ENCODE measurements at places on chromosomes 11 and 22. TPM values are rescaled to one million over a fixed set of nuclear protein-coding genes. Genes with fewer than 3 reads are reported as not detected.

- peak; percentile 82 for DNase-seq
These were observed 14.0 kb downstream of the PSMD13 start for GRCh38 chr11:250740-251299.

DNA sequence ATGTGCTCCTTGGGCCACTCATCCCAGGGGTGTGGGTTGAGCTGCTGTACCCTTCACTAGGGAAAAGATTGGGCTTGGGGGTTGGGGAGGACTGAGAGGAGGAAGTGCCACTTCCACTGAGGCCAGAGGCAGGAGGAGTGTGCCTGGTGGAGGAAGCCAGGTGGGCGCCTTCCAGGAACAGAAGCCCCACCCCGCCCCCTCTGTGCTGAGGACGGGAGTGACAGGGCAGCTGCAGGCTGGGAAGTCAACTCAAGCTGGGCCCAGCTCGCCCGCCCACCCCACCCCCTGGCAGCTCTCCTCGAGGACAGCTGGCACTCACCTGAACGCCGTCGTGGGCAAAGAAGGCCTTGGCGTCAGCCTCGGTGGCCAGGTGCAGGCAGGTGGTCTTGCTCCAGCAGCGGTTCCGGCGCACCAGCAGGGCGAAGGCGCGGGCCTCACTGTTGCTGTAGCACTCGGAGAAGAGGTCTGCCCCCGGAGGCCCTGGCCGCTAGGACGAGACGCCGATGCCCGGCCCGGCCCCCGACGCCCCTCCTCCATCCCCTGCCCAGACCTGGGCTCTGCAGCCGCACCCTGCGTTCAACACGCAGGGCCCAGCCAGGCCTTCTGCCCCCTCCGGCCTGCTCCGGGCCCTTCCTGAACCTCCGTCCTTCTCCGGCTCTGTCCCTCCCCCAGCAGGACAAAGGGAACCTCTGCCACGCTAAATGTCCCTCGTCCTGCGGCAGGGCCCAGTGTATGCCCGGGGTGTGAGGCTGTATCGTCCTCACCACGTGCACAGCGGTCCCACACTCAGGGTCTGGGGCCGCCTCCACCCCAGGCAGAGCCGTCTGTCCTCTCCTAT, 13.4 kb downstream of the TSSC4 start:
- no peak for DNase-seq

DNA sequence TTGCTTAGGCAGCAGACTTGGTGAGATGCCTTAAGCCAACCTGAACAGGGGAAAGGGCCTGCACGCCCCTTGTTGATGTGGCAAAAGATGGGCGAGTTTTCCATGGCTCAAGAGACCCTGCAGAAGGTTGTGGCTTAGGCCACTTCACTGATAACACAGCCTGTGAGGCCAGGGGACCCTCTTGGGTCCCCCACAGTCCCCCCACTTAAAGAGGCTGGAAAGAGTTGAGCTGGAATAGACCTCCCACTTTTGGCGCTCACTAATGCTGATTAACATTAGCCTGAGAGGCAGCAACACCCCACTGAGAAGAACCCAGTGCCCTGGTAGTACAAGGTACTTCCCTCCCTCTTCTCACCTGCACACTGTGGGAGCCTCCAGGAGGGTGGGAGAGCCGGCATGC, 107.5 kb downstream of the TRIM29 start:
- DNase-seq, result no peak

GRCh38 chr22:41713004-41713403, 13.7 kb downstream of the MEI1 start:
- no peak for DNase-seq

- DNase-seq, result no peak
These were observed 3.1 kb upstream of the PTGDR2 start for GRCh38 chr11:60858731-60859464.

- no peak for DNase-seq
These were observed 37.7 kb downstream of the SGSM3 start for GRCh38 chr22:40407831-40408717.

DNA sequence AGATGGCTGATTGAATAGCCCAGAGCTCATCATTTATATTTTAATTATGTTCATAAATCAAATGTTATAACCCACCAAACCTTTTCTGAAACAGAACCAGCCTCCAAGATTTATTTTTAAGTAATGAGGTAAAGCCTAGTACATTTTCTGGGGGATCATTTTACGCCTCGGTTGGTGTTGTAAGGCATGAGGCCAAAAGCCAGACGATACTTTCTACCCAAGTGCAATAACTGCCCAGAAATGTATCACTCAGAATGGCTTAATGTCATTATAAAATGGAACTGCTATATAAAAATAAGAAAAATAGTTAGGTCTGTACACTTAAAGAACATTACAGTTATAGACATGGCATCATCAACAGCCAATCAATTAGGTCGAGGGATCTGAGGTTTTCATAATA, 283.3 kb downstream of the CADM1 start:
- DNase-seq, result no peak

- DNase-seq, result no peak
These were observed 12.4 kb downstream of the THAP12 start for GRCh38 chr11:76368490-76368889.

GRCh38 chr11:2207773-2208621, 36.4 kb upstream of the TH start:
- peak; percentile 1 for DNase-seq

DNA sequence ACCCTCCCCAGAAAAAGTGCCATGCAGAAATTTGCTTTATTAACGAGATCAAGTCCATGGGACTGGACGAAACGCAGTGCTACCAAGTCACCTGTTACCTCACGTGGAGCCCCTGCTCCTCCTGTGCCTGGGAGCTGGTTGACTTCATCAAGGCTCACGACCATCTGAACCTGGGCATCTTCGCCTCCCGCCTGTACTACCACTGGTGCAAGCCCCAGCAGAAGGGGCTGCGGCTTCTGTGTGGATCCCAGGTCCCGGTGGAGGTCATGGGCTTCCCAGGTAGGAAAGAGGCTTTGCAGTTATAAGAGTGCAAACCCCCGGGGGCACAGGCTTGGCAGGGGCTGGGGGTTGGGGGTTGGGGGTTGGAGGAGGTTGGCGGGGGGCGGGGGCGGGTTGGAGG, 4.2 kb downstream of the APOBEC3H start:
- DNase-seq, result no peak

- no peak for DNase-seq
These were observed 17.5 kb downstream of the JAM3 start for GRCh38 chr11:134086376-134086775.

- DNase-seq, result no peak
These were observed 564.5 kb upstream of the ISX start for GRCh38 chr22:34501366-34501965.

DNA sequence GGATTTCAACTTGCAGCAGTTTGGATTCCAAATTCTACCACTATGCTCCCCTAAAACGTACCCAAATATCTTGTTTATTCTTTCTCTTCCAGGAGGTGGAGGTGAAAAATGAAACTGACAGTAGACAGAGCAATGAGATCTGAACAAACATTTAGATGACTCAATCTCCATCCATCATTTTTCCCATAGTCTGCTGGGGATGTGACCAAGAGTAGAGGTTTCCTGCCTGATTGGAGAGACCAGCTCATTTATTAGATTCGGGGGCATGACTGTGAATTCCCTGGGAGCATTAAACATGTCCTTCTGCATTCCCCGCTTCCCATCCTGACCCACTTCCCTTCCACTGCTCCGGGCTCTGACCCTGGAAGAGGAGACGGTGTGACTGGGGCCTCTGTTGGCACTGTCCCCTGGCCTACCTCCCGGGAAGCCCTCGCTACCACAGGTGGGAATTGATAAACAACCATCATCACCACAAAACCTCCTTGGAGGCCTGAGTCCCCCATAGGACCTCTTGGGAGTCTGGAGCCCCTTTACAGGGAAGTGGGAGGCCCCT, 20.3 kb downstream of the DKK3 start:
- DNase-seq, result no peak

- DNase-seq, result no peak
These were observed 85.1 kb upstream of the BLID start for GRCh38 chr11:122201106-122201505.

GRCh38 chr11:16421826-16422225, 65.5 kb upstream of the SOX6 start:
- DNase-seq, result no peak

DNA sequence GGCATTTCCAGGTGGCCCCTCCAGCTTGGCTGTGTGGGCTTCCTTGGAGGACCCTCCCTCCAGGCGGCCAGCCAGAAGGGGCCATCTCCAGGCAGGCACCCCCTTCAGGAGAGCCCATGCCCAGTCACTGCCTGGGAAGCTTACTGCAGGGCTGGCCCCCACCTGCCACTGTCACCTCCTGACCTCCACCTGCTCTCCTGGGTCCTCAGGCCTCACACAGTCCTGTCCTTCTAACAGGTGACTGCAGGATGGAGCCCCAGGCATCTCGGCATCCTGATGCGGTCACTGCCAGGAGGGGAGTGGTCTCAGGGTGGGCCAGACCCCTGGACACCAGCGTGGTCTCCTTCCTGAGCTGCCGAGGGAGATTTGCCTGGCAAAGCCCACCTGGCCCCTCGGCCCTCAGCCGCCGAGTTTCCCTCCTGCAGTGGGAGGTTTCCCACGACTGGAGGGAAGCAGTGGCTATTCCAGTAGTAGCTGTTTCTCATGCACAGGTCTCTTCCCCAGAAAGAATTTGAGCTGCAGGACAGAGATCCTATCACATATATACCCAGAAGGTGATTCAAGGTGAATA, 13.0 kb downstream of the TBX1 start:
- DNase-seq, result no peak

DNA sequence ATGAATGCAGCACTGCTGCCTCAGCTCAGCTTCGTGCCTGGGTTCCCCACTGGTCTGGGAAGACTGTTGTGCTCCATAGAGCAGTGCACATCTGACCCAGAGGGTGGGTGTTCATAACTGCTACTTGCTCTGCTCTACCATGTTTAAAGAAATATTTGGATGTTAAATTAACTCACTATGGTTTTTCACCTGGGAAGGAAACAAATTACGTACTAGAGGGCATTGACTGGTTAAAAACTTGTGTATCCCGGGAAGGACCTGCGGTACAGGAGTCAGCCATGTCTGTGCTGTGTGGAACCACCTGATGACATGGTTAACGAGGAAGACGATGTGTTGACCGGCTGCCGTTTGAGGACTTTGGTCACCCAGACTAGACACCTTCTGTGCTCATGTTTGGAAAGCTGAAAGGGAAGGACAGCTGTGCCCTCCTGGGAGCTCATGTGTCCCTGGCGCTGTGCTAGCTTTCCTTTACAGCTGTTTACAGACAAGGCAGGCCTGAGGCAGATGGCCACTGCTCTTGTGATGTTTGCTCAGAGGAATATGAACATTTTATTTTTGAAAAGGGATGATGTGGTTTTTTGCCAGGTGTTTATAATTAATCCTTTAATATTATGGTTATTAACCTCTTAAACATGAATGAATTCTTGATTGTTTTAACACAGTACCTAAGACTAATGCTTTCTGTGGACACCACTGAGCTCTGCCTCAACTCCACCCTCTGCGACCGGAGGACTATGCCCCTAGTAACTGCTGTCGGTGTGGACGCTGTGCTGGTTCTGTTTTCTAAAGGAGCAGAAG, 14.3 kb upstream of the AIFM3 start:
- DNase-seq, result no peak

- DNase-seq, result no peak
These were observed 2.0 kb upstream of the OR9I1 start for GRCh38 chr11:58127350-58127749.

GRCh38 chr22:29082826-29083545, 10.2 kb downstream of the KREMEN1 start:
- DNase-seq, result no peak

- DNase-seq, result no peak
These were observed 1.8 kb upstream of the TIGD3 start for GRCh38 chr11:65352783-65353182.

DNA sequence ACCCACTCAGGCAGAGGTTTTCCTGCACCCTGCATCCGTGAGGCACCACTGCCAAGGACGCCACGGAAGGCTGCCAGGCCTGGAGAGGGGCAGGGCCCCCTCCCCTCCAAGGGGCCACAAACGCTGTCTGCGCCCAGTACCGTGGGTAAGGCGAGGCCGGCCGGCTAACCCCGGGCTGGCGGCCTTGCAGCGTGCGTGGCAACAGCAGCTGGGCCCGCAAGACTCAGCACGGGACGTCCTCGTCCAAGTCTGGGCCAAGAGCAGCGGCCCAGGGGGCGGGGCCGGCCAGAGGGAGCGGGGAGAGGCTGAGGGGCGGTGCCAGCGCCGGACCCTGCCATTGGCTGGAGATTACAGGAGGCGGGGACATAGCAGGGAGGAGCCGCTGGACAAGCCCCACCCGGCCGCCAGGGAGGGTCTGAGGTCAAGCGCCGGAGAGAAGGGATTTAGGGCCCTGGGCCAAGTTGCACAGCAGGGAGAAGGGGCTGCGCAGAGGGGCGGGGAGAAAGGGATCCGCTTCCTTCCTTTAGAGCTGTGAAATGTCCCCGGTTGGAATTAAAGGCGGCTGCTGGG, 16.0 kb downstream of the SLC43A1 start:
- DNase-seq, result peak; percentile 94

- no peak for DNase-seq
These were observed 3.9 kb upstream of the EHF start for GRCh38 chr11:34616830-34617504.

- DNase-seq, result no peak
These were observed 13.0 kb upstream of the BID start for GRCh38 chr22:17787241-17787640.

DNA sequence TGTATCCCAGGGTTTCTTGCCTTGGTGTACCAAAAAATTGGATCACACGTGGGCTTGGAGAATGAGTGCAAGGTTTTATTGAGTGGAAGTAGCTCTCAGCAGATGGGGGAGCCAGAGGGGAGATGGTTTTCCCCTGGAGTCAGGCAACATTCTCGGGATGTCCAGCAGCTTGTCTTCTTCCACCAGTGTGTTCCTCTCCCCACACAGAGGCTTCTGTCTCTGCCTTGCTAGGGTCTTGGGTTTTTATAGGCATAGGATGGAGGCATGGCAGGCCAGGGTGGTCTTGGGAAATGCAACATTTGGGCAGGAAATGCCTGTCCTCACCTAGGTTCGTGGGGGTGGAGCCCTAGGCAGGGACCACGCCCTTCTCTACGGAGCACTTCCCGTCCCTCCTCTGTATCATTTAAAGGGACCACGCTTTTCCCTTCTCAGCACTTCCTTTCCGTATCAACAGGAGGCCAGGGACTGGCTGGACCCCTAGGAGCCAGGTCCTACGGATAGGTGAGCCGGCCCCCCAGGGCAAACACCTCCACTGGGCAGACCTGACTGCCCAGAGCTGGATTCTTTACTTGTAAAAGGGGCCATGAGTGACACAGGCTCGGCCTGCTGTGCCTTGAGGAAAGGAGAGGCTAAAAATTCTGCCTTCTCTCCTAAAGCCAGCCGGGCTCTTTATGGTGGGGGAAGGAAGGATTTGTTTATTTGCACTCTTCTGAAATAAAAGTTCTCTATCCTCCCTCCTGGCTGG, 55.3 kb upstream of the CCDC188 start:
- no peak for DNase-seq

GRCh38 chr11:108501396-108501795, 3.2 kb upstream of the POGLUT3 start:
- DNase-seq, result no peak

GRCh38 chr11:34140149-34140548, 34.7 kb downstream of the NAT10 start:
- DNase-seq, result no peak

MMP13 gene
- not detected for total RNA-seq

OR2AT4 gene
- 0.08 TPM for total RNA-seq

PGA5 gene
- total RNA-seq, result 1.2 TPM

CBX7 gene
- 3.5 TPM for total RNA-seq

ANKK1 gene
- 0.18 TPM for total RNA-seq

SMIM35 gene
- total RNA-seq, result not detected

APOBEC3A gene
- not detected for total RNA-seq

IRF7 gene
- total RNA-seq, result 11.6 TPM

LRRC32 gene
- 22.0 TPM for total RNA-seq

CELSR1 gene
- total RNA-seq, result 7.7 TPM

SMC1B gene
- not detected for total RNA-seq

SYT12 gene
- total RNA-seq, result 0.82 TPM

DRD2 gene
- total RNA-seq, result 1.3 TPM

HEPN1 gene
- not detected for total RNA-seq

FAM180B gene
- 0.31 TPM for total RNA-seq

All from endothelial cell (in vitro differentiated cells).